Thoracic aorta (tissue), 2 donors: ENCODE measurements at places on chromosomes 1 and 21.

GRCh38 chr21:37257511-37257966 lies 9.6 kb downstream of the VPS26C start:
- no peak for DNase-seq

DNA sequence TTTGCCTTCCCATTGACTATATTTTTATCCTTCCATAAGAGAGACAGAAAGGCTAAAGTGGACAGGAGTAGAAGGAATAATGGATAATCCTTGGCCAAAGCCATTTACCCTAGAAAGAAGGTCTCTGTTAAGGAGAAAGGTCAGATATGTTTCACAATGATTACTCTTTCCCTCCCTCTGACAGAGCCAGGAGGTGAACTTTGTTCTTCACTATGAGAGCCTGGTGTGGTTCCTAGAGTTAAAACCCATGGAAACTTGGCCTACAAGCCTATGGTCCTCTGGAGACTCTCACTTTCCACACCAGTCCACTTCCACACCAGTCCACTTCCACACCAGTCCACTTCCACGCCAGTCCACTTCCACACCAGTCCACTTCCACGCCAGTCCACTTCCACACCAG lies 479.9 kb upstream of the ZP4 start:
- DNase-seq: no peak

DNA sequence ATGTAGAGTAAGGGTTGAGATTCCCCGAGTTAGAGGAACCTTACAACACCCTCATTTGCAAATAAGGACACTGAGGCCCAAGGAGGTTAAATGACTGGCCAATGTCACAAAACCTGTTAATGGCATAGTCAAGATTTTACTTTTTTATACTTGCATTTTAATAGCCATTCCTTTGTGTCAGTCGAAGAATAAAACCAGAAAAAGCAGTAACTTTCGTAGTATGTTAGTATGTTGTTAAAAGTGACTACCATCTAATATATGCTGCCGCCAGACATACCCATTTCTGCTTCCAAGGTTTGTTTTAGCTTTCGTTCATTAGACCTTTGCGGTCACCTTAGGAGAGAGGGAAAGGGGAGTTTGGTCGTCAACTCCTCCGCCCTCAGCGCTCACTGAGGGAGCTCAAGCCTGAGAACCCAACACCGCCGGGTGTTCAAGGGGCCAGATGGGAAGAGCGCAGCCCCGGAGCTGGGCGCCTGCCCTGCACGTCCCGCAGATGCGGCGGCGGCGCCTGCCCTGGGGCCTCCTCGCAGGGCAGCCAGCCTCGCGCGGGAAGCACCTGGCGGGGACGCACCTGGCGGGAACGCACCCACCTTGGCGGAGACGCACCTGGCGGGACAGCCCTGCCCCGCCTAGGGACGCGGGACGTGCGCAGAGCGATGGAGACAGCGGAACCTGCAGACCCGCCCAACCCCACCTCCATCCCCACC lies 466 bp downstream of the VPS26C start:
- DNase-seq: no peak

DNA sequence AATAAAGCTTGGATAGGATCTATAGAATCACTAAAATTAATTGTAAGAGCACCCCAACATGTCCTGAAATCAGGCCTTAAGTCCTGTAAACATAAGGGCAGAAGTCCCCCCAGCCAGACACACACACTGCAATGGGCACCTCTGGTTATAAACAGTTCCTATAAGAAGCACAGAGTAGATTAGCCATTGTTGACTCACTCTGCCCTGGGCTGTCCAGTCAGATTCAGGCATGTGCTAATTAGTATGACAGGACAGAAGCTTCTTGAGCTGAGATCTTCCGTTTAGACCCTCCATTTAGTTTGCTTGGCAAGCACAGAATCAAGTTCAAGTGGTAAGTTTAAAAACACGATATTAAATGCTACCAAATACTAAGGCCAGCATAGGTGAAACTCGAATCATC lies 11.8 kb upstream of the DENND1B start:
- no peak for DNase-seq

DNA sequence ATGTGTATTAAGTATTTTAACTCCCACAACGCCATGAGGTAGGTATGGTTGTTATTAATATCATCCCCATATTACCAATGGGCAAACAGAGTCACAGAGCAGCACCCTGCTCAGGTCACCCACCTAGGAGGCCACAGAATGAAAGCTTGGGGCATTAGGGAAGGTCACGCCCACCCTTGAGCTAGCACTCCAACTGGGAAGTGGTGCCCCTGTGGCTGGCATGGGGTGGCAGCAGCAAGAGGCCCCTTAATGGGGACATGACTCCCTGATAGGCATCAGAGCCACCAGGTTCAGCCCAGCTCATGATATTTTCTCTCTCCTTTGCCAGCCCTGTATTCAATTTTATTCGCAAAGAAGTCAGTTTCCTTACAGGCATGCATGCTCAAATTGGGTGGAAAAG lies 90.6 kb downstream of the DMRTB1 start:
- no peak for DNase-seq

GRCh38 chr1:218217040-218217439 lies 68.1 kb upstream of the RRP15 start:
- DNase-seq: no peak

GRCh38 chr1:10680487-10680886 lies 116.0 kb downstream of the CASZ1 start:
- DNase-seq: no peak

GRCh38 chr1:220092694-220093093 lies 1.2 kb upstream of the IARS2 start:
- no peak for DNase-seq

DNA sequence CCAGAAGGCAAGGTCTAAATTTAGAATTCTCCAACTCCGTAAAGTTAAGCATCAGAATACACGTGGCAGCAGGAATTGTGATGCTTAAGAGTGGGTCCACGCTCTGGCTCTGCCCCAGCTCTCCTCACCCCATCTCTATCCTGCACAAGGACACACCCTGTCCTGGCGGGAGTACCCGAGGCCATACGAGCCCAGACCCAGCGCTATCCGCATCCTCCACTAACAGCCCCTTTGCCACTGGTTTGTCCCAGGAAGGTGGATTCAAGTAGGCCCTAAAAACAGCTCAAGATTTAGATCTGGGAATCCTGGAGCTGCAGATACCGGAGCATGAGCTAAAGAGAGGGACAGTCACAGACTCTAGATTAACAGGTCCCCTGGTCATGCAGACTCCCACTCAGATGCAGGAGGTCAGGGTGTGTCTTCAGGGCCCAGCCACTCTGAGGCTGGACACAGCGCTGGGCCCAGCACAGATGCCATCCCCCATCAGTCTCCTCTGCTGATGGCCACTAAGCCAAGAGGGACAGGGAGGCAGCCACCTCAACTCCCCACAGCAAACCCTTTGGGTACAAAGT lies 393.3 kb downstream of the NPHP4 start:
- no peak for DNase-seq

GRCh38 chr1:229579059-229579673 lies 20.7 kb upstream of the ABCB10 start:
- DNase-seq: no peak

DNA sequence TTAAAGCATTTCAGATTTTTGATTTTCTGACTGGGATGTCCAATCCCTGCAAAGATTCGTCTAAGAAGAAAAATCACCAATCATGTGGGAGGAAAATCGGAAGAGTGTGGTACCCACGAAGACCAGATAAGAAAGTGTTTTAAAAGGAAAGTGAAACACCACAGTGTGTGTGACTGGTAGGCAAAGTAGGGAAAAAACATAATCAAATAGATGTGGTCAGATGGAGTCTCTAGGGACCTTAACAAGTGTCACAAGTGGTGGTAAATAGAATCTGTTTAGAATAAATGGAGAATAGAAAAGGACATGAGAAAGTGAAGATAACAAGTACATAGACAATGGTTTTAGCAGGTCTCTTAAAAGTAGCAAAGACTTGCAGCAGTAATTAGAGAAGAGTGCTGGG lies 154.6 kb downstream of the SLC30A10 start:
- DNase-seq: no peak

GRCh38 chr21:34927992-34928391 lies 121.1 kb downstream of the RUNX1 start:
- no peak for DNase-seq

DNA sequence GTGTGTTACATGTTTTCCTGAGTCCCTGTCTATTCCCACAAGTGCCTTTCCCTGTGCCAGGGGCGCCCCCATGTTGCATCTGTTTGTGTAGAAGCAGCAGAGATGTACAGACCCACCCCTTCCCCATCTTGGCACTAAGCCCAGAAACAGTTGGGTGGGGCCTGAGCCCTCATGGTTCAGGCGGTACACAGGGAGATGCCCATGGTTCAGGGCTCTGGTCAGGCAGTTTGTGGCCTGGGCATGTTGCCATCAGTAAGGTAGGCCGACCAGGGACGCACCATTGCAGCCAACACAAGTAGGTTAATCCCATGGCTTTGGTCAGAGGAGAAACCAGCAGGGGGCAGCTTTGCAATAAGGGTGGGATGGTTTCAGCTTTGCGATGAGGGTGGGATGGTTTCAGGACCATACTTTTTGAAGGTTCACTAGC lies 914 bp upstream of the ADGRB2 start:
- DNase-seq: no peak

GRCh38 chr1:29878501-29878900 lies 642.2 kb downstream of the PTPRU start:
- DNase-seq: no peak

- no peak for DNase-seq
Observed at GRCh38 chr1:86068841-86069756, 87.5 kb downstream of the COL24A1 start.

DNA sequence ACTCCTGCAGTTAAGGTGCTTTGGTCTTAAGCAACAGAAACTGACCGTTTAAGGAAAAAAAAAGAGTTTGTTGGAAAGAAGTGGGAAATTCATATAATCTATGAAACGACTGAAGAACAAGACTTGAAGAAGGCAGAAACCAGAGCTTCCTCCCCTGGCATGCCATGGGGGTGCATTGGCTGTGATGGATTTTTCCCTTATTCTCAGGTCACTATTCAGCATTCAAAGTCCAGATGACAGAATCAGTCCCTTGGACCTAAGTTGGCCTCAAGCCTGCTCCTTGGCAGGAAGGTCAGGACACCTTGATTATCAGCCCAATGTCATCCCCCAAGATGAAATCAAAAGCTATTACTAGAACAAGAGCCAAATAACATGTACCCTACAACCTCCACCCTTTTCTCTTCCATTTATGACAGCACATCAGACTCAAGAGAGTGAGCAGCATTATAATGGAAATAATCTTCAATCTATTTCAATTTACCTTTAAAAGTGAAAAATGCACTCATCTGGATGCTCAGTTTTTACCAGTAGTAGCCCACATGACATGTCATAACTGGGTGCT lies 15.8 kb upstream of the TMEM9 start:
- DNase-seq: no peak

DNA sequence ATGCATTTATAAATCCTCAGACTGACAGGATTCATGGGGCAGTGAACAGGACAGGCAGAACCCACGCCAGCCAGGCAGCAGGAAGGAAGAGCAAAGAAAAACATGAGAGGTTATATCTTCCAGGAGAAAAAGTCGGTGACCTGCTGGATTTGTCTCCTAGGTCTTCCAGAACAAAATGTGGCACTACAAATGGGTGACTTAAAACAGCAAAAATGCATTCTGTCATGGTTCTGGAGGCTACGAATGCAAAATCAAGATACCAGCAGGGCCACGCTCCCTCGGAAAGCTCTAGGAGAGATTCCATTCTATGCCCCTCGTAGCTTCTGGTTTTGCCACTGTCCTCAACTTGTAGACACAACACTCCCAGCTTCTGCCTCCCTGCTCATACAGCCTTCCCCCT lies 63.4 kb downstream of the PSMG1 start:
- DNase-seq: no peak

GRCh38 chr1:155127105-155127966 lies at the start of gene EFNA1:
Gene EFNA1 (plus strand): TSS chr1:155127876. CDS start chr1:155127978, 102 bp downstream.
- DNase-seq: no peak

DNA sequence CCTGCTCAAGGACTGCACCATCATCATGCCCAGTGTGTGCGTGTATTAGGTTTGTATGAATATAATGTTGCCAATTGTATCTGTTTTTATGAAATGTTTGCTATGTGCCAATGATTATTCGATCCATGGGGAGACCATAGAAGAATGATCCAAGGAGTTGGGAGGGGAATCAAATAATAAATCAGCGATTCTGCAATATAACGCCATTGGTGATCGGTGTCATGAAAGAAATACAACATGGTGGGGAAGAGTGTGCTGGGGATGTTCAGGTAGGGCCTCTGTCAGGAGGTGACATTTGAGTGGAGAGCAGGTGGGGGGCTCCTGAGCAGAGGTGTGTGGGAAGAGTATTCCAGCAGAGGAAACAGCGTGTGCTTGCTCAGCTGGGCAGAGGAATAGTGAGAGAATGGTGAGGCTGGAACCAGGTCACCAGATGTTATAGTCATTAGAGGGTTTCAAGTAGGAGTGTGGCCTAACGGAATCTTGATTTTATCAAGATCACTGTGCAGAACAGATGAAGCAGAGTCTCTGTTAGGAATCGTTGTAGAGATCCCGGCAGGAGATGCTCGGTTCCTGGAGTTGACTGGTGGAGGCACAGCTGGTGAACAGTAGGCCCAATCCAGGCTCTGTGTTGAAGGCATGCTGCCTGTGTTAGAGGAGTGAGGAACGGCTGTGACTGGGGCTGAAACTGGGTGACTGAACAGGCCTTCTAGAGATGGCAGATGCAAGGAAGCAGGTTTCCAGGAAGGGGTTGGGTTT lies 2.9 kb upstream of the ZNF496 start:
- DNase-seq: no peak

DNA sequence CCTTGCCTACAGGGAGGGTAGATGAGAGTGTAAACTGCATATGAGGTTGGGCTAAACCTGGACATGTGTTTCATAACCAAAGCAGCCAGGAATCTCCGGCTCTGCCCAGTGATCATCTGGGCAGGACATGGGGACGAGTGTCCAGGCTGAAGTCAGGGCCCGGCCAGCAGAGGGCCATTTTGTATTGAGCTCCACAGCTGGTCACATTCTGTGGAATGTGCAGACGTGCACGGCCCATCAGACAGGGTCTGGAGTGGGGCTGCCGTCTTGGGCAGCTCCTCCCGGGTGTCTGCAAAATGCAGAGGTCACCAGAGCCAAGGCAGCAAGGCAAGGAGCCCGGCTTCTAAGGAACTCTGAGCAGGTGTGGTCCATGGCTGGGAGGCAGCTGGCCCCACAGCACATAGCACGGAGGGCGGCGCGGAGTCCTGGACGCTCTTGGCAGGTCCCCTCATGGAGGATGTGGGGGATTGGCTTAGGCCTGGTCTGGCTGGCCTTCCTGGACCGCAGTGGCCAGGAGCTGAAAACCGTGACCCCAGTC lies 6.2 kb downstream of the LRRC3 start:
- DNase-seq: no peak

GRCh38 chr1:160062230-160062532 lies 7.8 kb downstream of the KCNJ10 start:
- DNase-seq: no peak

DNA sequence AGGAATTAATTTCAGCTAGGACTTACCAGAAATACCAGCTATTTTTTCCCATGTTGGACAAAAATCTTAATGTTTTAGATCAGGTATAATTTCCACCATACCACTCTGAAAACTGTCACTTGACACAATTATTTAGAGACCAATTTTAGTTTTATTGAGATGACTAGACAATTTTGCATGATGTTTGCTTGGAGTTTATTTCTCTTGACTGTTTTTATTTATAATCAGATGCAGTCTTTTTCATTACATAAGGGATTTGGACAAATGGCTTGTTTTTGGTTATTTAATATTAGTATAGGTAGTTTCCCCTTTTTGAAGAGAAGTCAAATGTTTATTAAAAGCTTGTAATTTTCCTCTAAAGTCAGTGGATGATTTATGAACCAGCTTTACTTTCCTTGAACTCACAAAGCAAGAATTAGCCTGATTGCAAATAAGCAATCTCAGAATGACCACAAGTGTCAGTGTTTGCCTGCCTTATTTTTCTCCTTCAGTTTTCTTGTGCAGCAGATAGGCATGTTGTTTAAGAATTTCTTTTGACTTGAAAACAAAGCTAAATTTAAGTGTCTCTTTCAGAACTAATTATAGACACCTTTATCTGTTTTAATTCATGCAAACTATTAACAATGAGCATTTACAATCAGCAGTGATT lies 3.8 kb upstream of the B3GALT2 start:
- DNase-seq: no peak
